Fibroblast of skin of right quadriceps (primary cell): ENCODE measurements at places on chromosomes 3 and 15.

DNA sequence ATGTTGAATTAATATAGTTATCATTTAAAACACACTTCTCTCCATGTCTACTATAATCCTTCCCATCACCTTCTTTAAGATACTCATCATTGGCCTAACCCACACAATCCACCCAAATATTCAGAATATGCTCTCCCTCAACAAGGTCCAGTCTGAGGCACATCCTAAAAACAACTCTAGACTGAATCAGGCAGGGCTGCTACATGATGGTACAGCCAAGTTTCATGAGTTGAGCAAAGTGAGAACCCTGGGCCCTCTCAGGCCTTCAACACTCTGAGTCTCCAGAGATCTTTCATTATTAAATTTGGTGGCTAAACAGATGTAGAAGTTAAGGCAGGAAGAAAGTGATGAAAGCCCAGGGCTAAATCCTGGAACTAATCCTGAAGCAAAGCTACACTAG is 16.2 kb downstream of the ZNF148 start:
- DNase-seq = no peak

DNA sequence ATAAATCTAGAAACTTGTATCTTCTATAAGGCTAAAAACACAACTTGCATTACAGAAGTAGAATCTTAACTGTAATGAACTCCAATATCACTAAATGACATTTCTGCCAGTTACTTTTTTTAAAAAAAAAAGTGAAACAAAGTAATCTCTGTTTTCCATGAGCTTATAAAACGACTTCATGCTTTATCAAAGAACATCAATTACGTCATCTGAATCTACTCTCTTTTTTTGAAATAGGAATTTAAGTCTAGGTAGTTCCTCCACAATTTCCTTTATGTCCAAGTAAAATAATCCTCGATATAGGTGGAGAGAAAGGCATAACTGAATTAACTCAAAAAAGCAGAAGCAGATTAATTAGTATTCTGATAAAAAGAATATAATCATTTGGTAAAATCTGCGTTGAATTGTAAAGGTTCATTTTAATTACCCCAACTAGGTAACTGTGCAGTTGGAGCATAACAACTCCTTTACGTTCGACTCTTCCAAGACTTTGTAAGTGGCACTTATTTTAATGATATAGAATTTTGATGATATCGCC is 1.4 kb downstream of the UACA start:
- DNase-seq = no peak

GRCh38 chr3:194615226-194615625 is 18.0 kb downstream of the TMEM44 start:
- DNase-seq = no peak

DNA sequence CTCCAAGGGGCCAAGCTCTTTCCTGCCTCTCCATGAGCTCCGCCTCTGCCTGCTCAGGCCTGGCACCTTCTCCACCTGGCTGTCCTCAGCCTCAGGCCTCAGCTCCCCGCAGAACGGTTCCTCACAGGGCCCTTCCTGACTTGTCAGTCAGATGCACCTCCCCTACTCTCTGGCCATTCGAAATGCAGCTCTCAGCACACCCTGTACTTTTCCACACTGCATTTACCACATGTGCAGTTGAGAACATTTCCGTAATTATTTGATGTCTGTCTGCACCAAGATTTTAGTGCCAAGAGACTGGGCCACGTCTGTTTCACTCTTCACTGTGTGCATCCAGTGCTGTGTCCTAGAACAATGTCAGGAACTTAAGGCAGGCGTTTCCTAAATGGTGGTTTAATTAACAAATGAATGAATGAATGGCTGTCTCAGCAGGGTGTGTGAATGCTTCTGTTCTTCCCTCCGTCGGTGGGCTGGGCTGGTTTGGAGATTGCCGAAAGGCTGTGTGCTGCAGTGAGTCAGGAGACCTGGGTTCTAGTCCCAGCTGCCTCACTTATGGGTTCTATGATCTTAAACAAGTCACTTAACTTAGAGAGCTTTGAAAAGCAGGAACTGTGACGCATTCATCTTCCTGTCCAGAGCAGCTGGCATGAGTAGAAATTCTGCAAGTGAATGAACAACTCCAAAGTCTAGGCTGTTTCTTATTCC is 5.4 kb downstream of the MUC4 start:
- DNase-seq = no peak

DNA sequence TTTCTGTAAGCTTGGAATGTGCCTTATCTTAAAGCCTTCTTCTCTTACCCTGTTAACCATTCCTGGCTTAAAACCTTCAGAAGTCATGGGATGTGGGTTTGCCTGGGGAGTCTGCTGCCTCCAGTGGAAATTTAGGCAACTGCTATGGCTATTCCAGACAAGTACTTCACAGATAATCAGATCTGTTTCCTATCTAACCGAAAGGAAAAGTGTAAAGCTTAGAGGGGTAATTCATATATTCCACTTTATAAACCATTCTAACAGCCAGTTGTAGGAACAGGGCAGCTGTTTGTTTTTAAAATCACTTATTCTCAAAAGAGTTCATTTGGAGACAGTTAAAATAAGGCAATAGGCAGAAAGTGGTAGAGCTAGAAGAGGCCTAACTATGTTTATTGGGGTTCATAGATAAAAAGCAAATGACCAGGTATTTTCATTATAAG is 219.9 kb downstream of the TCF12 start:
- peak; percentile 58 for DNase-seq

DNA sequence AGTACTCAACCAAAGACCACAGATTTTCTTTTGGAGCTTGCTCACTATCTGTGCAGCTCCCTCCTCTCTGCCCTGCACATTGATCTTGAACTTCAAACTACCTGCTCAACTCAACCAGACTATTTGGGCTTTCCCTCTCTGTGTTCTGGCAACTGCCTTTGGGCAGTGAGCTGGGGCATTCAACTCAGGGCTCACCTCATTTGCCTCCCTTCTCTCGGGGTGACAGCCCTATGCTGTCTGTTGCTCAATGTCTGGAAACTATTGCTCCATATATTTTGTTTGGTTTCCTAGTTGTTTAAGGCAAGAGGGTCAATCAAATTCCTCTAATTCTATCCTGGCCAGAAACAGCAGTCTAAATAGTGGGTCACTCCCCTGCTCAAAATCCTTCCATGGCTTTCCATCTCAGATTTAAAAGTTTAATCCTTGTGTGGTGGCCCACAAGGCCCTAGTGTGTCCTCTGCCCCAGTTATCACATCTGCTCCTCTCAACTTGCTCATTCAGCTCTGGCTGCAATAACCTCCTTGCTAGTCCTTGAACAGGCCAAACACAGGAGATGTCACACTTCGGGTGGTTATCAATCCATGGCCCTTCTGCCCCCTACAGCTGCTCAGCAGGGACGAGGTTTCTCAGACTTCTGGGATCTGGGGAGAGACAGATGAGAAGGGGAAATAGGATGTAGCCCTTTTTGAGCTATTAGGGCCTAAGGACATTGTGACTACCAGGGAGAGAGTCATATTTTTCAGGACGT is 67.8 kb downstream of the SNRK start:
- no peak for DNase-seq

DNA sequence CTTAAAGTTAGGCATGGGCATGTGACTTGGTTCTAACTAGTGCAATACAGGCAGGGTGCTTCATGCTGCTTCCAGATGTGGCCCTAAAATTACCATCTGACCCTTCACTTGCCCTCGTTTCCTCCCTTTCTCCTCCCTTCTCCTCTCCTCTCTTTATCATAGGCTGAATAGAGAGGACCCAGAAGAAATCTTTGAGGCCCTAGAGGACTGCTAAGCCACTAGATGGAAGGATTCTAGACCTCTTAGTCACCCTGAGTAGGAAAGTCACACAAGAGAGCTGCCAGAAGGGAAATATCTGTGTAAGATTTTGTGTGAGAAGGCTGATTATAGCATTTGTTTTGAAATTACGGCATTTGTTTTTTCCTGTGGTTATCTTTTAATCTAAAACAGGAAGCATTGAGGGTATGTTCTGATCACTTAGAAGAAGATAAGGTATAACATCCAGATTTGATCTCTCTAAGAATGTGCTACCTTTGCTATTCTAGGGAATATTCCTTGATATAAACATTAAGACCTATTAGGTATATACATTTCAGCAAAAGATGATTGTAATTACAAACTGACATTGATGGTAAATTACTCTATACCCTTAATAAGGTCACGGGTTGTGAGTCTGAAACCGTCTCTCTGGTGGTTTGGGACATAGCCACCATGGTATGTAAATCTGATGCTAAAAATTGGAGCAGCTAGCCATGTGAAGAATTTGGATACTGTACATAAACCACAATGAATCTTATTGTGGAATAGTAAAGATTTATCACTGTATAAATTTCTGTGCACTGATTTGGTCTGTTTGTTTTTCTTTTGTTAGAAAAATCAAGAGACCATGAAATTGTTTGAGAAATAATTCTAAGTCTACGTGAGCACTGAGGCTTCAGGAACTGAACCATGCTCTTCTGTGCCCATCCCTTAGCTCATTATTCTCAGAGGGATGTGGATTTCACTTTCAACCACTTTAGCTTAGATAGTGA is 84.1 kb downstream of the TP63 start:
- DNase-seq = peak; percentile 96

GRCh38 chr3:31553258-31553657 is 20.5 kb downstream of the STT3B start:
- DNase-seq = no peak

- DNase-seq = no peak
Measured at GRCh38 chr15:62142736-62143135, 22.3 kb downstream of the C2CD4B start.

DNA sequence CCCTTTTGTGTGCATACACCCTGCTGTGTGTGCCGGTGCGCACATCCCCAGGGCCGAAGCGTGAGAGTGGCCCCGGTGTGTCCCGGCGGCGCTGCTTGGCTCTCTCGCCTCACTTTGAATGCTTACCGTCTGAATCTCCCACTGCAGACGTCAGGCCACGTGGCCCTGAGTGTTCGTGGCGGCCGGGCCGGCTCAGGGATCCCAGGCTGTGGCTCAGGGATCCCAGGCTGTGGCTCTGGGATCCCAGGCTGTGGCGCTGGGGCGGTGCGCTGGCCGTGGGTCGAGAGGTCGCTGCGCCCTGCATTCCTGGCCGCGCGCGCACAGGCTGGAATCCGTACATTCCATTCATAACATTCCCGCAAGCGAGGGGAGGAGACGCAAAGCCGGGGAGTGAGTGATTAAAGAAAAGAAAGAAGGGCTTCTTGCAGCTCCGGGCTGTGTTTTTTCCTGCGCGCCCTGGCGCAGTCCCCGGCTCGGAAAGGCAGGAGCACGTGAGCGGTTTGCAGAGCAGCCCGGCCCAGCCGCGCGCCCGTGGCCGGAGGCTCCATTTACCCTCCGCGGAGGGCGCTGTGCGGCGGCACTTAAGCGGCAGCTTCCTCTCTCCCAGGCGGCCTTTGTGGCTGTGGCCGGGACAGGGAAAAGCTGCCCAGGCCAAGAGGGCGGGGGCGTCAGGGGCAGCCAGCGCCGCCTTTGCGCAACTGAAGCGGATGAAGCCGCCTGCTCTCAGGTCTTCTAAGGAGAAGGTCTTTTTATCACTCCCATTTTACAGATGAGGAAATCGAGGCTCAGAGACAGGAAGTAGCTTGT is 87.0 kb upstream of the ALDH1L1 start:
- peak; percentile 86 for DNase-seq

- peak; percentile 19 for DNase-seq
Measured at GRCh38 chr3:49903451-49904424, at the start of gene MST1R. MST1R (minus strand) TSS chr3:49903873; CDS start chr3:49903609, 264 bp downstream.
